Activated T-cell treated with anti-CD3 and anti-CD28 coated beads for 48 hours (primary cell): ENCODE measurements at places on chromosomes 13 and 19.

DNA sequence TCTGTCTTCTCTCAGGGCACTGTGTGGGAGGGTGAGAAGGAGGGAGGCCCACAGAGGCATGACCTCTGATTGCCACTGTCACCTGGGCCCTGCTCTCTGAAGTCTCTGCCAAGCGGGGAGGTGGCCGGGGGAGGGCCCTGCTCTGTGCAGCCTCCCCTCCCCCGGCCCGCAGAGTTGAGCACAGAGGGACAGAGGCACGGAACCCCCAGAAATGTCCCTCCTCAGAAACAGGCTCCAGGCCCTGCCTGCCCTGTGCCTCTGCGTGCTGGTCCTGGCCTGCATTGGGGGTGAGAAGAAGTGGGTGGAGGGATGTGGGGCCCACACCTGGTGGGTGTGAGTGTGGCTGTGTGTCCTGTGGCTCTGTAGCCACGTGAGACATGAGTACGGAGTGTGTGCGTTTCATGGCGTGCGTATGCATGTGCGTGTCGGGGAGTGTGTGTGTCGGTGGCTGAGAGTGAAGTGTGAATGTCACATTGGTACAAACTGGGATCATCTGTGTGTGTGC lies at the start of gene APOC4:
TSS of gene APOC4 (plus strand) at position 171 of the 505 bp plus-strand sequence. CDS start at position 212, 41 bp downstream.
- no peak for DNase-seq

DNA sequence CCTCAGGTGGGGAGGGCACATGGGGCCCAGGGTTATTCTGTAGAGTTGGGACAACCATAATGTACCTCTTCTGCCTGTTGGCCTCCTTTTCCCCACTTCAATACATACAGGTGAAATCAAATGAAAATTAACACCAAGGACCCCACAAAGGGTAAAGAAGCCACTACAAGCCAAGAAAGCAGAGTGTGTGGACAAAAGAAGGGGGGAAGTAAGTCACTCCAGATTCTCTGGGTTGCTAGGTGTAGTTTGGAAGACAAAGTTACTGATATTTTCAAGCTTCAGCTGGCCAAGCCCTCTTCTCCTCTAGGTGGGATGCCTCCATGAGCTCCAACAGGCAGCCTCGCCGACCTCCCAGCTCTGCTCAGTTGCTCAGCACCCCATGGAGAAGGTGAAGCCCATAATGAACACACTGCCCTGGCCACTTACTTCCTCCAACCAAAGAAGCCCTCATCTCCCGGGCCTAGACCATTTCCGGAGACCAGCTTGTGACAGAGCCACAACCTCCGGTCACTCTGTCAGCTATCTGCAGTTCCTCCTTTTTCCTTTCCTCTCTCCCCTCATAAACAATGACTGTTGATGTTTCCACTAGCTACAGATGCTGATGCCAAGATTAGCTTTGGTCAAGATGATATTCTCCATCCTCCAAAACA lies 66.8 kb upstream of the MED4 start:
- DNase-seq: no peak

- no peak for DNase-seq
These were observed 8.6 kb downstream of the BRCA2 start for GRCh38 chr13:32323912-32324311.

DNA sequence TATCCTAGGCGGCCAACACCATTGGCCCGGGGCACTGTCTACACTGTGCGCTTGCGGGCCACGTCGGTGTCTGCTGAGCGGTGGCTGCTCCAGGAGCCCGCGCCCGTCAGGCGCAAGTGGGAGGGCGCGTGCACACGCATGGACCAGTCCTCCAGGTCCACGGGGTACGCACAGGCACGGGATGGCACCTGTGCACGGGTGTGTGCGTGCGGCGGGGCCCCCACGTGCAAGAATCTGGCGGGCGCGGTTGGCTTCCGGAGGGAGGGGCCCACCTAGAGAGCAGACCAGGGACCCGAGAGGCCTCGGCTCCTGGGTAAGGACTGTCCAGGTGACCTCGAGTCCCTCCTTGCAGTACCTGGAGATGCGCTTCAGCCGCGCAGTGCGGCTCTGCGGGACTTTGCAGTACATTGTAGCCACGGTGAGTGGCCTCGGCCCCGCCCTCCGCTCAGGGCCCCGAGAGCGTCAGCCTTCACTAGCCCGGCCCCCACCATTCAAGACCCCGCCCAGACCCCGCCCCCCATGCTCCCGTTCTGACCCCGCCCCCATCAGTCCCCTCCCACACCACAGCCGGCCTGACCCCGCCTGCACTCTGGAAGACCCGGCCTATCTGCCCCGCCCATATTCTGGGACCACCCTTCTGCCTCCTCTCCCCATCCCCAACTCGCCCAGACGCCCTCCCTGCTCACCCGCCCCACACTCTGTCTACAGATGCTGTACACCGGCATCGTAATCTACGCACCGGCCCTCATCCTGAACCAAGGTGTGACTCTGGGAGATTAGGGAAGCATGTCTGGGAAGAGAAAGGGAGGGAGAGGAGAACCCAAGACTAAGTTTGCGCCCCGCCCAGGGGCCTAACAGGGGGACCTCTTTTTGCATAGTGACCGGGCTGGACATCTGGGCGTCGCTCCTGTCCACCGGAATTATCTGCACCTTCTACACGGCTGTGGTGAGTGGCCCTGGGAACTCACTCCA lies 2.3 kb downstream of the SLC5A5 start:
- DNase-seq: peak; percentile 68

- DNase-seq: no peak
These were observed 103.1 kb downstream of the TNFRSF19 start for GRCh38 chr13:23673354-23673753.

- DNase-seq: no peak
These were observed 41.6 kb downstream of the LRCH1 start for GRCh38 chr13:46594374-46595078.

GRCh38 chr13:90912247-90912646 lies 435.2 kb upstream of the MIR17HG start:
- no peak for DNase-seq
